Esophagus squamous epithelium (tissue), 5 donors: ENCODE measurements at places on chromosomes 16 and 17. TPM values are rescaled to one million over a fixed set of nuclear protein-coding genes. Genes with fewer than 3 reads are reported as not detected.

The MYH1 gene
- not detected for total RNA-seq

The PMFBP1 gene
- total RNA-seq, result 1.1 TPM

The RUNDC3A gene
- total RNA-seq, result 1.1 TPM

The TNS4 gene
- total RNA-seq, result 34.6 TPM

The USP32 gene
- total RNA-seq, result 29.1 TPM

The HSD3B7 gene
- 7.8 TPM for total RNA-seq

The SLC13A5 gene
- 0.29 TPM for total RNA-seq

The KRTAP4-2 gene
- not detected for total RNA-seq

The CYGB gene
- 11.6 TPM for total RNA-seq

The SUPT4H1 gene
- total RNA-seq, result 44.0 TPM

The MPO gene
- total RNA-seq, result not detected

The FBXW10 gene
- total RNA-seq, result not detected

The TPSD1 gene
- total RNA-seq, result 5.9 TPM

The TBX2 gene
- 4.9 TPM for total RNA-seq

The KRTAP9-8 gene
- not detected for total RNA-seq

The LUC7L3 gene
- total RNA-seq, result 22.4 TPM

The CPHXL2 gene
- not detected for total RNA-seq

The KCNJ18 gene
- total RNA-seq, result not detected

The FSCN2 gene
- 1.8 TPM for total RNA-seq

The ADGRG3 gene
- total RNA-seq, result not detected

The RILP gene
- 12.8 TPM for total RNA-seq

The MLKL gene
- 33.9 TPM for total RNA-seq

The ENPP7 gene
- total RNA-seq, result not detected

The HID1 gene
- 3.4 TPM for total RNA-seq
